ENCODE measurements at places on chromosomes 6 and 20. TPM values are rescaled to one million over a fixed set of nuclear protein-coding genes. Genes with fewer than 3 reads are reported as not detected.

- no peak for DNase-seq
Measured at GRCh38 chr6:63936399-63936798, 300.8 kb downstream of the PHF3 start.

- no peak for DNase-seq
Measured at GRCh38 chr6:4772750-4773149, 3.5 kb upstream of the CDYL start.

- DNase-seq, result no peak
Measured at GRCh38 chr6:129050086-129050485, 167.1 kb downstream of the LAMA2 start.

GRCh38 chr6:142925575-142926110 is 19.3 kb downstream of the HIVEP2 start:
- no peak for DNase-seq

DNA sequence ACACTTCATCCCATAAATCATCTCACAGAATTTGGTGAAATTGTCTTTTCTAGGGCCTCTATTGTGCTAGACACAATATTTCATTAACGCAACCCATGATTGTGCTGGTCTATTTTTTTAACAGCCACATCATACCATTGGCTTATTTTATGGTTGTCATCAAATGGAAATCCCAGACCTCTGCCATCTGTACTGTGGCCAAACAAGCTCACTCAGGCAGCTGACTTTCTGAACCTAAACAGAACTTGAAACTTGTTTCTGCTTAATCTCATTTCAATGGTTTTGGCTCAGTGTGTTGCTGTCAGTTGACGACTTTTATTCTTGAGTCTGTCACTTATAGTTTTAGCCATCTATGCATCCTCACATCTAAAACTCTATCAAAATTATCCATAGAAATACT is 111.8 kb downstream of the HAO1 start:
- no peak for DNase-seq

GRCh38 chr6:49806145-49806544 is 19.1 kb upstream of the PGK2 start:
- no peak for DNase-seq

DNA sequence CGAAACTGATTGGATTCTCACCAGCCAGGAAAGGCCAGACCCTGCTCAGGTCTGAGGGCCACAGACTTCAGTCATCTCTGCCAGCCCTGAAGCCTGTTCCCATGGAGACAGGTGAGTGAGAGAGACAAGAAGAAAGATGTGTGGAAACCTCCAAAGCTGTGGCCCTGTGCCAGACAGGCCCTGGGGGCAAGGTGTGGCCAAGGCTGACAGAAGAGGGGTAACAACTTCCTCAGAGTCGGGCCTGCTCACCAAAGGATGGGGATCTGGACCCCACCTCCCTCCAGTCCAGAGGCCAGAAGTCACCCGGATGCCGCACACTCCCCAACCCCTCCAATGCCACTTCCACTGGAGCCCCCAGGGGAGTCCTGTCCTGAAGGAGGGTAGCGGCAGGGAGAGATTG is 73.6 kb downstream of the MDGA1 start:
- DNase-seq, result no peak

- DNase-seq, result no peak
Measured at GRCh38 chr6:142700032-142700431, 244.9 kb downstream of the HIVEP2 start.

DNA sequence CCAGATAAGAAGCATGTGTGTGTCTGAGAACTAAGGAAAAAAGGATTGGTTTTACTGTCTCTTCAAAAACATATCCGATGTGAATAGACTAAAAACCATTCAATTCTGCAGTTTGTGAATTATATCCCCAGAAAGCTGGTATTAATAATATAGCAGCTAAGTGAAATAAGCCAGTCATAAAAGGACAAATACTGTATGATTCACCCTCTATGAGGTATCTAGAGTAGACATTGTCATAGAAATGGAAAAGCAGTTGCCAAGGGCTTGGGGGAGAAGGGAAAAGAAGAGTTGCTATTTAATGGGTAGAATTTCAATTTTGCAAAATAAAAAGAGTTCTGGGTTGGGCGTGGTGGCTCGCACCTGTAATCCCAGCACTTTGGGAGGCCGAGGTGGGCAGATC is 137.5 kb downstream of the ATXN1 start:
- no peak for DNase-seq

DNA sequence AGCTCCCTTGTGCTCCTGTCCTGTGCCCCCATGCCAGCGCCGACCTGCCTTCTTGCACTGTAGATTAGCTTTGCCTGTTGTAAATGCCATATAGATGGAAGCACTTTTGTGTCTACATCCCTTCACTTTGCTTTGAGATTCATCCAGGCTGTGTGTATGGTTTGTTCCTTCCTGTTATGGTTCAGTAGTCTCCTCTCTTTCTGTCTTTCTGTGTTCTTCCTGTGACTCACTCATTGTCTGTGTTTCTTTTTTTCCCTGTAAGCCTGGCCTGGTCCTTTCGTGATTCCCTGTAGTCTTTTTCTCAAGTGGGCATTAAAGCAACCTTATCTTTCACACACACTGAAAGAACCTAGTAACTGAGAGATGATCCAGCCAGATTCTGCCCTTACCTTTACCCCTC is 66.6 kb downstream of the JARID2 start:
- DNase-seq, result no peak

GRCh38 chr6:31144296-31144969 is 5.6 kb upstream of the PSORS1C2 start:
- no peak for DNase-seq

DNA sequence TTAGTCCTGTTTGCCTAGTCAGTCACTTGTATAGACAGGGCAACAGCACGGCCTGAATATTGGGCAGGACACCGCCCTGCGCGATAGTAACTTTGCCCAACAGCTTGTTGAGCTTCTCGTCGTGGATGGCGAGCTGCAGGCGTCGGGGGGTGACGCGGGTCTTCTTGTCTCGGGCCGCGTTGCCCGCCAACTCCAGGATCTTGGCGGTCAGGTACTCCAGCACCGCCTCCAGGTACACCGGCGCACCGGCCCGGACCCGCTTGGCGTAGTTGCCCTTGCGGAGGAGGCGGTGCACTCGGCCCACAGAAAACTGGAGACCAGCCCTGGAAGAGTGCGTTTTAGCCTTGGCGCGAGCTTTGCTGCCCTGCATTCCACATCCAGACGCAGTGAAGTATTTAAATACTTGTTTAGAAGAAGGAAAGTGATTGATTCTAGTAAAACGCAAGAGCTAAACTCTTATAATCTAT is 92.8 kb upstream of the BTN3A2 start:
- DNase-seq, result no peak

- no peak for DNase-seq
Measured at GRCh38 chr6:111724505-111724904, 118.8 kb upstream of the TRAF3IP2 start.

DNA sequence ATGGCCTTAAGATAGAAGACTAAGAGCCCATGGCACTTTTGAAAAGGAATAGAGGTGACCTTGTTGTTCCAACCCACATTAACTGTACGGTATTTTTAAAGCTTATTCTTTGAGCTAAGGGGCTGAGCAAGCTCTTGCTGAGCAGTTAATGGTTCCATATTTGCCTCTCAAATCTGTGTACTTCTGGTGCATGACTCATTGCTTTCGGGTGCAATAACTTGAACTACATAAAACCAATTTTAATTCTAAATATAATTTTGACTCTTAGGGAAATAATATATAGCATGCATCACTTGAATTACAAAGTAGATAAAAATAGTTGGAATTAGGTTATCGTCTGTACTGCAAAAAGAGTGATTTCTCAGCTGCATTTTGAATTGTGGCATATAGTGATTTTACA is 348.1 kb upstream of the CITED2 start:
- no peak for DNase-seq

DNA sequence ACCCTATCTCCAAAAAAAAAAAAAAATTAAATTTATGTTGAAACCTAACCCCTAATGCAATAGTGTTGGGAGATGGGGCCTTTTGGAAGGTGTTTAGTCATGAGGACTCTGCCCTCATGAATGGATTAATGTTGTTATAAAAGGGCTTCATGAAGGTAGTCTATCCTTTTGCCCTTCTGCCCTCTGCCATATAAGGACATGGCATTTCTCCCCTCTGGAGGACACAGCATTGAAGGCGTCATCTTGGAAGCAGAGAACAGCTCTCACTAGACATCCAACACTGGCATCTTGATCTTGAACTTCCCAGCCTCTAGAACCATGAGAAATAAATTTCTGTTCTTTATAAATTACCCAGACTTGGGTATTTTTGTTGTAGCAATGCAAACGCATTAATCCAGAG is 35.4 kb downstream of the PDYN start:
- DNase-seq, result no peak

DNA sequence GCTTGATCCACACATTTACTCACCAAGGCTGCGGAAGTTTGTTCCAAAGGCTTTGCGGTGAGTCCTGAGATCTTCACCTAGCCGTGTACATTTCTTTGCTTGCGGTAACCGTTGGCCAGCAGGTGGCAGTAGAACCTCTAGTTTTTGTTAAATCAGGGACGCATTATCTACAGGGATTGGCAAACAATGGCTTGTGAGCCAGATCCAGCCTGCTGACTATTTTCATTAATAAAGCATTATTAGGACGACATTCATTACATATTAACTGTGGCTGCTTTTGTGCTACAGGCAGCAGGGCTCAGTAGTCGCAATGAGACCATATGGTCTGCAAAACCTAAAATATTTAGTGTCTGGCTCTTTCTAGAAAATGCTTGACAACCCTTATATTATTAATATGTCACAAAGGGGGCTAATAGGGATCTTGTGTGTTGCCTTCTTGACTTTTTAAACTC is 174.1 kb downstream of the DOK5 start:
- DNase-seq, result peak; percentile 47

DNA sequence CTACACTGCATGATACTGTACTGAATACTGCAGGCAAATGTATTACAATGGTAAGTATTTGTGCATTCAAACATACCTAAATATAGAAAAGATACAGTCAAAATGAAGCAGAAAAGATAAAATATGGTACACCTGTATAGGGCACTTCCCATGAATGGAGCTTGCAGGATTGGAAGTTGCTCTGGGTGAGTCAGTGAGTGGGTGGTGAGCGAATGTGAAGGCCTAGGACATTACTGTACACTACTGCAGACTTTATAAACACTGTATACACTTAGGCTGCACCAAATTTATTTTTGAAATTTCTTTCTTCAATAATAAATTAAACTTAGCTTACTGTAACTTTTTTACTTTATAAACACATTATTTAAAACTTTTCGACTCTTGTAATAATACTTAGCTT is 213.1 kb downstream of the ATXN1 start:
- DNase-seq, result no peak

DNA sequence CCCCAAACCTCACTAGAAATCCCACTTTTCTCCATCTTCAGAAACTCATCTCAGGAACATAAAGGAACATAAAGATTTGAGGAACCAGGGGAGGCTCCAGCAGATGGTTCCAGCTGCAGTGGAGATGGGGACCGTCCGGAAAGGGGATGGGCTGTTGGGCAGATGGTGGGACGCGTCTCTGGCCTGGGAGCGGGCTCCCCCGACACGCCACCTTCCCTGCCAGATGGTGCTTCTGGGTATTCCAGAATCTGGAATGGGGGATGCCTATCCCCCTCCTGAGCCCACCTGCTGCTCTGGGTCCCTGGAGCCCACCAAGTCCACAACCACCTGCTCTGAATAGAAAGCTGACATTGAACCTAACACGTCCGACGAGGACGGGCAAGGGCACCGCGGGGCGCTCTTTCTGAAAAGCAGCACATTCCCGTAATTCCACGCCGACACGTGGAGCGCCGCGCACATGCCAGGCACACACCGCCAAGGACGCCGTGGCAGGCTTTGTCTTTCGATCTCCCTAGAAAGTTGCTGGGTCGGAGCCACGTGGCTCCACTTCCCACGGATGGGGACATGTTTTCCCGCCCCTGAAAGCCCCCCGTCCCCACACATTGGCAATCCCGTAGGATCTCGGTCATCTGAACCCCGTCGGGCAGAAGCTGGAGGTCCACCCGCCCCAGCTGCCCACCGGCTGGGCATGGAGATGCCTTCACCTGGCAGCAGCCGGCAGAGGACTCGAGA is 27.3 kb downstream of the SLC2A4RG start:
- no peak for DNase-seq

DNA sequence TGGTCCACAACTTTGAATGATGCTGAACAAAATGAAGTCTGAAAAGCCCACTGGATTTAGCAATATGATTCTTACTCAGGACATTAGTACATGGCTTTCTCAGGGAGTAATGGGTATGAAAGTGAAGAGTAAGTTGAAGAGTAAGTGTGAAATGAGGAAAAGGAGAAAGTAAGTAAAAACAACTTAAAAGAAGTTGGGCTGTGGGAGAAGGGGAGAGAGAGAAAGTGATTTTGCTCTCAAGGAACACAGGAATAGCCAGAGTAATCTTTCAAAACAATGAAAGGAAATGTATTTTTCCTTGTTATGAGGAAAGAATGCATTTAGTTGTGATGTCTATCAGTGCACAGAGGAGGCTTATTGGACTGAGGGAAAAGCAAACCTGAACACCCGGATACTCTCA is 39.8 kb upstream of the NKAIN2 start:
- no peak for DNase-seq

DNA sequence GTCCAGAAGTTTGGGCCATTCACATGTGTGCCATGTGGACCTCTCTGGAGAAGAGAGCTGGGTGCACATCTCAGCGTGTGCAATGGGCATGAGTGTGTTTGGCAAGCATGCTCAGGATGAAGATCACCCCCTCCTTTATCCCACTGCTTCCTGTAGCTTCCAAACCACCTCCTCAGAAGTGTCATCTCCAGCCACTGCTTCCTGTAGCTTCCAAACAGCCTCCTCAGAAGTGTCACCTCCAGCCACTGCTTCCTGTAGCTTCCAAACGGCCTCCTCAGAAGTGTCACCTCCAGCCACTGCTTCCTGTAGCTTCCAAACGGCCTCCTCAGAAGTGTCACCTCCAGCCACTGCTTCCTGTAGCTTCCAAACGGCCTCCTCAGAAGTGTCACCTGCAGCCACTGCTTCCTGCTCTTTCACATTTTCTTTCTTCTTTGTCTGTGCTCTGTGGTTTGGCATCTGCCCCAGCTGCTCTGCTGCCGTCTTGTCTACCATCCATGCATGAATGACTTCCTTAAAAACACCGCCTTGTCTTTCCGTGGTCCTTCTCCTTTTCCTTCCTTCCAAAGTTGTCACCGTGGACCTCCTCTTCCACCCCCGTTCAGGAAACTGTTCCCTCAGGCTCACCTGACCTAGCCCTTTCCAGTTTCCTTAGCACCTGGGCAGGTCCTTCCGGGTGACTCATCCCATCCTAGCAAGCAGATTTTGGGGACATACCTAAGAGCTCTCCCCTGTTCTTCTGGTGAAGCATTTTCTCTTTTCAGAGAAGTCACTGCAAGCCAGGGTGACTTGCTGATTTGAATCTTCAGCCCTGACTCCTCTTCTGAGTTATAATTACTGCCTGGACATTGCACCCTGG is 43.5 kb upstream of the TIAM2 start:
- no peak for DNase-seq

The LY6G6F gene
- not detected for total RNA-seq

The PKIB gene
- 4.1 TPM for total RNA-seq

The KIF16B gene
- total RNA-seq, result 70.1 TPM

The STK38 gene
- total RNA-seq, result 9.8 TPM

The C20orf202 gene
- total RNA-seq, result 0.41 TPM

The TGM3 gene
- total RNA-seq, result not detected

The OR2H2 gene
- not detected for total RNA-seq

The JPH2 gene
- under 0.01 TPM for total RNA-seq

The HCRTR2 gene
- total RNA-seq, result 30.6 TPM

The ABT1 gene
- total RNA-seq, result 12.6 TPM

Measured in frontal cortex (tissue), 4 donors.